ENCODE measurements at places on chromosomes 12 and 14. TPM values are rescaled to one million over a fixed set of nuclear protein-coding genes. Genes with fewer than 3 reads are reported as not detected.

KRT71 gene
- not detected for total RNA-seq

C12orf56 gene
- 1.00 TPM for total RNA-seq

DYNC1H1 gene
- 335 TPM for total RNA-seq

RPGRIP1 gene
- total RNA-seq = not detected

GPRC5D gene
- total RNA-seq = not detected

KRT5 gene
- total RNA-seq = 9,970 TPM

UBE2N gene
- total RNA-seq = 52.8 TPM

ANO2 gene
- 11.8 TPM for total RNA-seq

KERA gene
- not detected for total RNA-seq

JPH4 gene
- not detected for total RNA-seq

CD9 gene
- 464 TPM for total RNA-seq

CIROP gene
- not detected for total RNA-seq

- no peak for DNase-seq
These were observed 170.1 kb upstream of the FKBP4 start for GRCh38 chr12:2624543-2625288.

GRCh38 chr14:96269359-96269710, 13.3 kb downstream of the BDKRB1 start:
- no peak for DNase-seq

GRCh38 chr12:110005319-110005973, 6.2 kb downstream of the ANKRD13A start:
- no peak for DNase-seq

DNA sequence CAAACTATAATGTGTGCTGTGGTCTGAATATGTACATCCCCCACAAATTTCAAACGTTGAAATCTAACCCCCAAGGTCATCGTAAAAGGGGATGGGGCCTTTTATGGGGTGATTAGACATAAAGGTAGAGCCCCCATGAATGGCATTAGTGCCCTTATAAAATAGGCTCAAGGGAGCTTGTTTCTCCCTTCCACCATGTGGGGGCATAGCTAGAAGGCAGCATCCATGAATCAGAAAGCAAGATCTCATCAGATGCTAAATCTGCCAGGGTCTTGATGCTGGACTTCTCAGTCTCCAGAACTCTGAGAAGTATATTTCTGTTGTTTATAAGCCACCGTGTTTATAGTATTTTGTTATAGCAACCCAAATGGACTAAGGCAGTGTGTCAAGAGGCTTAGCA, 33.4 kb upstream of the IGF1 start:
- DNase-seq = no peak

GRCh38 chr12:104969343-104969742, 11.3 kb upstream of the SLC41A2 start:
- no peak for DNase-seq

DNA sequence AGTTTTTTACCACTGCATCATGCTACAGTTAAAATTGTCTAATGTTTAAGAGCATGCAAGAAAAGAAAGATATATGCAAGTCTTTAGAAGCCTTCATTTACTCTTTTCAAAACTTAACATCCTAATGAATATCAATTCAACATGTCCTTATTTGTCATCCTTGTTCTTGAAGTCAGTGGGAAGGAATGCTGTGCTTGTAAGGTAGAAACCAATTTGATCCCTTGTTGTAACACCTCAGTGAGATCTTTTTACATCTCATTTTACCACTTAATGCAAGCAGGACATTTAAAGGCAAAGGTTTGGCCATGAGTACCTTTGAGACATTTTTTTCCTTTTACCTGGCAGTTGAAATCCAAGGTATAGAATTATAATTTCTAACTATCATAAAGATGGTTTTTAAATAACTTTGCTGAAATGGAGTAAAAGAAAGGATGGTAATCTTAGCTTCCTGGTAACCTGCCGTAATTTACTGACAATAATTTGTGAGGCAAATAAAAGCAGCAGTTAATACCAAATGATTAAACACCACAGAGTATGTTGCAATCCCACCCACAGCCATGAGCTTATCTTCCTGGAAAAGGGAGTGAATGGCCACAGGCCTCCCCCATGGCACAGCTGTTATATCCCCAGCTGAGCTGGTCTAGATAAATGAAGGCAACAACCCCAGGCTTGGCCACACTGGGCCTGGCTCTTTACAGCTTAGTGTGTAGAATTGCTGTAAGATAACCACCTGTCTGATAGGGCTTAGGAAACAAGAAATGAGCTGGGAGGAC, 33.2 kb upstream of the STRN3 start:
- DNase-seq = no peak

DNA sequence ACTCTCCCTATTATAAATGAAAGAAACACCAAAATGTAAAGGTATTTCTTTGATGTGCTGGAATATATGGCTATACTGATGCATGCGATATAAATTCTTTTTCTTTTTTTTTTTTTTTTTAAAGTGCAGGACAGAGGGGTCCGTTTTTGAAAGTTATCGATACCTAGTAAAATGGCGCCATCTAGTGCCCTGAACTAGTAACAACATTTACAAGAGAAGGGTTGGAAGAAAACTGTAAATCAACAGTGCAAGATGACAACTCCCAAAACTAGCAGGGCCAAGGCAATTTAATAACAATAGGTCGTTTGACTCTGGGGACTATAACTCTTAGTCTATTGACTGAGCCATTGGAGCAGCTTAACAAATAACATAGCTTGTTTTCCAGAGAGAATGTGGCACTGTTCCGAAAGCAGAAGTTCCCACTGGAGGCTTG, 137.7 kb downstream of the SPTSSA start:
- DNase-seq = no peak

DNA sequence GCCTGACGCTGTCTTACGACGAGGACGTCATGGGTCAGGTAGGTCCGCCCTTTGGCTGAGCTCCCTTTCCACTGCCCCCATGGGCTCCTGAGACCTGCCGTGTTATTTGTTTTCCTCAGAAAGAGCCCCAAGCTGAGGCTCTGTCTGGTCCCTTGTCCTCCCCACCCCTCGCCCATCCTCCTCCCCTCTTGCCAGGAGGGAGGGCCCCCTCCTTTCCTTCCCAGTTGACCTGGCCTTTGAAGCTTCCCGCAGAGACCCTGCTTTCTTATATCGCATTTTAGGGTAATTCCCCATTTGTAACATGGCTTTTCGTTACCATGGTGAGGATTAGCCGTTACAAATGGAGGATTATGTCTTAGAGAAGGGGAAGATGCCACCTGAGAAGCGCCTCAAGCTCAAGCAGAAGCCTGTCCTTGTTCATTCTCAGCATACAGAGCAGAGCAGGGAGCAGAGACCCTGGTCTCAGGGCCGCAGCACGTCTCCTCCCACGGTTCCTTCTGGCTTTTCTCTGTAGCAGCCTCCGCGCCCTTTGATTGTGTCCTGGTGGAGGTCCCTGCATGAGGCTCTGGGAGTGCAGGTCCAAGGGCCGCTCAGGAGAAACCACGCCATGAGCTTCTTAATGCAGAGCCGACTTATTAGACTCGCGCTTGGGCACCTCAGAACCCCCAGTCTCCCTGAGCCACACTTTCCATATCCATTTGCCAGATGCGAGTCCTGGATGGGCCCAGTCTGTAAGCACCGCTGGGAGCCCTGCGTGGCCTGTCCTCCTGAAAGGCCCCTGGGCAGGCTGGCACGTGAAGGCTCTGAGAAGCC, 47.2 kb downstream of the UBE3B start:
- DNase-seq = no peak

GRCh38 chr12:31991146-31991545, 31.9 kb downstream of the RESF1 start:
- no peak for DNase-seq

GRCh38 chr14:54683882-54684794, 117.2 kb downstream of the SAMD4A start:
- DNase-seq = no peak

- DNase-seq = no peak
These were observed 9.4 kb downstream of the SART3 start for GRCh38 chr12:108551535-108551934.

DNA sequence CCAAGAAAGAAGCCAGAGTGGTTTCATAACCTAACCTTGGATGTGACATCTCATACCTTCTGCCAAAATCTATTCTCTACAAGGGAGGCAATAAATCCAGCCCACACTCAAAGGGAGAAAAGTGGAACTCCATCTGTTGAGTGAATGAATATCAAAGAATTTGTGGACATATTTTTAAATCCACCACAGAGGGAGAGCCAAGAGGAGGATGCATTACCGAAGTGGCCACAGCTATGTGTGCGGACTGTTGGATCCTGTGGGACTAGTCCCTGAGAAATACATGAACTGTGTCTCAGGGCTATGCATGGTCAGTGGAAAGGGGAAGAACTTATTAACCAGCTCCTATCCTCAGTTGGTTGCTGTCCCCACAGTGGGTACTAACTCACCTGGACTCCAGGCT, 273.9 kb downstream of the NUAK1 start:
- DNase-seq = no peak

GRCh38 chr14:26926585-26926984, 328.8 kb upstream of the NOVA1 start:
- DNase-seq = no peak

DNA sequence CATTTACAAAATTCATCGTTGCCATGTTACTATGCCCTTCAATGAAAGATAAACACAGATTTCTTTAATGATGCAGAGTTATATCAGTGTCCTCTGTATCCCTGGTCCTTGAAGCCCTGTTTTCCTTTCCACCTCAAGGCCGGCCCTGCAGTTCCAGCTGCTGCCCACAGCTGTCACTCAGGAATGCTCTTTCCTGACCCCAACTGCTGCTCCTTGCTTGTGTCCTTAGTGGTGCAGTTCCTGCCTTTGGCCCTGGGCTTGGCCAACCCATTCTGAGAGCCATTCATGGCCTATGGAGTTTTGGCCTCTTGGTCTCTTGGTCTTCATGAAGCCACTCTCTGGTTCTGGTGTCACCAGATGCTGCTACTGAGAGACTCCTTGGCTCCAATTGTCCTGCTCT, 93.1 kb downstream of the GAS2L3 start:
- DNase-seq = no peak

DNA sequence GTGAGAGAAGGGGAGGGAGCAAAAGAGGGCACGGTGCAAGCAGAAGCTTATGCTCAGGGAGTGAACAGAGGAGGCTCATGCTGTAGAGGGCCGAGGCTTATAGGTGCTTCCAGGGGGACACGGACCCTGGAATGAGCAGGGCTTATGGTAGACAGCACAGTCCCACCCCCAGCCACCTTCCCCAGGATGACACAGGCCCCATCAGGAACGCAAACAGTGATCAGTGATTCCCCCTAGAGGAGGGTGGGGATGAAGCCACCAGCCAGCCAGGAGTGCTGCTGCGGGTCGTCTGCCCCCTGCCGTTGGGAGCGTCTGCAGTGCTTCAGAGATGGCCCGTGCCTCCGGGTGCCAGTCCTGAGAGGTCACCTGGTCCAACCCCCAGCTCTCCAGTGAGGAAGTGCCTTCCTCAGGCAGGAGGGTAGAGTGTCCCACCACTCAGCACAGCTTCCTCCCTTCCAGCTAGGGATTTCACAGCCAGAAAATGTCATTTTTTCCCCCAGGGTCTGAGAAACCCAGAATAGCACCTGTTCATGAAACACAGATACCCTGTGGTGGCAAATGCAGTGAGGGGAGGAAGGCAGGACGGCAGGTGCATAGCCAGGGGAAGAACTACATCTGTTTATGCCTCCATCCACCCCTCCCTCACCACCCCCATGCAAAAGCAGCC, 60.7 kb downstream of the SLC6A12 start:
- no peak for DNase-seq

- DNase-seq = no peak
These were observed 154.3 kb upstream of the CCND2 start for GRCh38 chr12:4119157-4119761.

GRCh38 chr12:111304642-111305071, 64.2 kb downstream of the PHETA1 start:
- DNase-seq = no peak

DNA sequence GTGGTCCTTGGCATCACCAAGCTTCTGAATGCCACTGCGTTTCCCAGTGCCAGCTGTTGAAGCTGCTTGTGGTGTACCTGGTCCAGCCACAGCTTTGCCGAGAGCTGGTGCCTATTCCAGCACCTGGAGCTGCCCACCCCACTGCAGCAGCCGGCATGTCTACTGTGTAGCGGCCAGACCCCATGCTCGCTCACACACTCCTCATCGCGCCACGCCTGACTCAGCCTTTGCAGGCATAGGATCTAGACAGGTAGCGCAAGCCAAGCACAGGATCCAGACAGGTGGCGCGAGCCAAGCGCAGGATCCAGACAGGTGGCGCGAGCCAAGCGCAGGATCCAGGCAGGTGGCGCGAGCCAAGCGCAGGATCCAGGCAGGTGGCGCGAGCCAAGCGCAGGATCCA, 11.6 kb upstream of the ZNF605 start:
- no peak for DNase-seq

GRCh38 chr14:69901113-69901951, 22.1 kb downstream of the SMOC1 start:
- no peak for DNase-seq

DNA sequence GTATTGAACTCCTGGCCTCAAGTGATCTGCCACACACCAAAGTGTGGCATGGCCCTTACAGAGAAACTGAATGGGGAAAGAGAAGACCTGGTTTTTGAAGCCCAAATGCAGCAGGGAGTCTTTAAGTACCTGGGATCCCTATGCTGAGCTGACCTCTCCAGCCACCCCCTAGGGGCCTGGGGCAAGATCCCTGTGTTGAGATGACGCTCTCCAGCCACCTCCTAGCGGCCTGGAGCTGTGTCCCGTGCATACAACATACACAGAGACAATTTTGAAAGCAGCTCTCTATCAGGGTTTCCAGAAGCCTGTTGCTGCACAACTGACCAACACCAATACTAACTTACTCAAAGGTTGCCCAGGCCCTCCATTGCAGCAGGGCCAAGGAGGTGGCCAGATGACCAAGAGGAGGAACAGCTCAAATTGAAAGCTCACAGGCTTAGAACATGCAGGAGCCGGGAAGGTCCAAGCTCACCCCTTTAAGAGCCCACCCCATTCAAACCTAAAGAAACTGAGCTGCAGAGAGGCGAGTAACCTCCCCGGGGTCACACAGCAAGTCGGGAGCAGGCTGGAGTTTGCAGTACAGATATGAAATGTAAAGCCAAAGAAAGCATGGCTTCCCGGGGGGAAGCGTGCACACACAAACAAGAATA, 31.5 kb downstream of the TTC7B start:
- no peak for DNase-seq

DNA sequence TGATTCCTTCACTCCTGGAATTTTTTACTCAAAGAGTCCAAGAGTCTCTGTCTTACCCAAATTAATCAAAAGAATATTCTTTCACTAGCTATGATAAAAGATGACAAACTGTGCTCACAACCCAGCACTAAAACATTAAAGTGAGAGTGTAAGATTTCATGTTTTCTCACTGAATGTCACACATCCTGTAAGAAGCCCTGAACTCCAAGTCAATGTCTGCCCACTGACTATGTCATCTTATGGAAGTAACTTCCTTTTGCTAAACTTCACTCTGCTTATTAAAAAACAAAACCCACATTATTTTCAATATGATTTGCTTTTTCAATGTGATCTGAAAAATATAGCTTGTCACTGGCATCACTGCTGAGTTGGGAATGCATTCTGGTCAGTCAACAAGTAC, 15.6 kb downstream of the SPRING1 start:
- DNase-seq = no peak

DNA sequence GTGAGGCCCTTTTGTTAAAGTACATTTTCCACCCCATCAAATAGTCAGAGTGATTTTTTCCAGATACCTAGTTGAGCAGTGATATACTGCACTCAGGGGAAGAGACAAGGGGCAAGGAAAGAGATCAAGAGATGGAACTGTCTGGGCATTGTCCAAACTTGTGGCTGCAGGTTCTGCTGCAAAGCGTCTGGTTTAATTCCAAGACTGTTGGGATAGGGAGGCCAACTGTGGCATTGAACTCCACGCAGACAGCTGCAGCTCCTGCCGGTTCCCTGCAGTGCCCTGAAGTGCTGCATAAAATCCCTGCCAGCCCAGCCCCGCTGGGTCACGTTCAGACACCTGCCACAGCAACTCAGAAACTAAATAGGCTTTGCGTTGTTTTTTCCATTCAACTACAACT, 30.5 kb downstream of the RPH3A start:
- no peak for DNase-seq

Measured in esophagus squamous epithelium (tissue), 5 donors.